ENCODE measurements at places on chromosomes 5 and 9. TPM values are rescaled to one million over a fixed set of nuclear protein-coding genes. Genes with fewer than 3 reads are reported as not detected.

The ARL14EPL gene
- total RNA-seq: not detected

The CYFIP2 gene
- 20.5 TPM for total RNA-seq

The DEPDC1B gene
- total RNA-seq: 38.7 TPM

The GARNL3 gene
- total RNA-seq: 6.7 TPM

The RUSC2 gene
- total RNA-seq: 12.3 TPM

DNA sequence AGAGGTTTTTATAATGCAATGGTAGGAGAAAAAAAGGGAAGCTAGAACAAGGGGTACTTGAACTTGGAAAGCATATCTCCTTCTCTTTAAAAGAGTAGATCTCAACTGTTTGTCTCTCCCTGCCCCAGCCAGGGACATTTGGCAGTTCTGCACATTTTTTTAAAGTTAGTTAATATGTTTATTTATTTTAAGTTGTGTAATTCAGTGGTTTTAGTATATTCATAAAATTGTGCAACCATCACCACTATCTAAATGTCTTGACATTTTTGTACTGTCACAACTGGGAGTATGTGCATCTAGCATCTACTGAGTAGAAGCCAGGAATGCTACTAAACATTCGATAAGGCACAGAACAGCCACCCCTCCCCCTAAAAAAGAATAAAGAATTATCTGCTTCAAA, 103.5 kb upstream of the DPYSL3 start:
- DNase-seq: no peak

- DNase-seq: no peak
These were observed 55.7 kb downstream of the LHFPL2 start for GRCh38 chr5:78592735-78593386.

The IRGM gene
- total RNA-seq: not detected

DNA sequence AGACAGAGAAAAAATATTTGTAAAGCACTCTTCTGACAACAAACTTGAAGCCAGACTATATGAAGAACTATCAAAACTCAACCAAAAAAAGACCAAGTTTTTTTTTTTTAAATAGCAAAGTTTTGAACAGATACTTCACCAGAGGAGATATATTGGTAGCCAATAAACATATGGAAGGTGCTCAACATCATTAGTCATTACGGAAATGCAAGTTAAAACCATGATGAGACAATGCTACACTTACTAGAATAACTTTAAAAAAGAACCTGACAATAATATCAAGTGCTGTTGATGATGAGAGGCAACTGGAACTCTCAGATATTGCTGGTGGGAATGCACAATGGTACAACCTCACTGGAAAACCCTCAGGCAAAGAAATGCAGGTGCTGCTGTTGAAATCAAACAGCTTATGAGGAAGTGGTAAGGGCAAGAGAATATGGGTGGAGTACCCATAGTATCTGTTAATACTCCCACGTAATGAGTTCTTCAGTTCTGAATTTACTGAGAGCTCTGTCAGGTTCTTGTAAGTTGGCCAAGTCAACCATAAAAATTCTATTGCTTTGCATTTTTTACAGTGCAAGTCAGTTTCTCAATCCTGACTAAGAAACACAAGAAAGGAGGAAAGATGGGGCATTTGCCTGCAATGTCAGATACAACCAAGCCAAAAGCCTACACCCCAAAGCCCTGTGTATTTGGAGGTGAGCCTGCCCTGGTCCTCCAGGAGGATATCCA, 87.3 kb upstream of the GNAQ start:
- no peak for DNase-seq

GRCh38 chr9:16180546-16180945, 627.7 kb downstream of the CCDC171 start:
- no peak for DNase-seq

The CNTLN gene
- total RNA-seq: 9.0 TPM

DNA sequence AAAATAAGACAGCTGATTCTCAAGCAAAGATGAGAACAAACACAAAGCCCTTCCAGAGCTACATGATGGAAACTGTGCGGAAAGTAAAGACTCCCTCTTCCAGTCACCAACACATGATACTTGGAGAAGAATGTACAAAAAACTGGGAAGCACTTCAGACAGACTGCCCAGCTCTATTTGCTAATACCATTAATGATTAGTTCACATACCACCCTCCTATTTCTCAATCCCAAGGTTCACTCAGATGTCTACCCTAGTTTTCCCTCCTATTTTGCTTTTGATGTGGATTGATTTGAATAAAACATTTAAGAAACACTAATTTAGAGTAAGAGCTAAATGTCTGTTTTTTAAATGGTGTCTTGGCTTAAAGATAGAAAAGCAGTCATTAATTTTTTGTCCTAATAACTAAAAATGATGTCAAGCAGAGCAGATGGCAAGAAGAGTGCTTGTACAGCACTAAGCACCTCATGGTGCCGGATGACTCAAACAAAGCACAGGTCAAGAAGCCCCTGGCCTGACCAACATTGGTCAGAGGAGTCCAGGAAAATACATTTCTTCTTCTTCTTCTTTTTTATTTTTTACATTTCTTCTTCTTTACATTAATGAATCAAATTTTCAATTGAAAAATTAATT, 639.4 kb downstream of the PDE4D start:
- no peak for DNase-seq

The OR1B1 gene
- not detected for total RNA-seq

- DNase-seq: peak; percentile 52
These were observed 7.2 kb upstream of the RNF38 start for GRCh38 chr9:36407122-36407723.

DNA sequence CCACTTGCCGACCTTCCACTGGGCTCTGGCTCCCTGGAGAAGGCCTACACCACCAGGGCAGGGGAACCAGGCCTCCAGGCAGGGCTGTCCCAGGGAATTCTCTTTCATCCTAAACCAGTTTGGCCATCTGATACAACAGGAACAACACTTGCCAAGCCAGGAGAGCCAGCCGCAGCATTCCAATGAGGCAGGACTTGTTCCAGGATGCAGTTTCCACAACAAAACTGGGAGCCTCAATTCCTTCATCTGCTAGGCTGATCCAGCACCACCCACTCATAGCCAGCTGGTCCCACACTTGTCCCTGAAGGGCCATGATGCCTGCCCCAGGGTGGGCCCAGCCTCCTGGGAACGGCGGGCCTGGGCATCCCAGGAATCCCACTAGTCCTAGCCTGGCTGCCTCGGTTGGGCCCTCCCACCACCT, 26.0 kb downstream of the BICD2 start:
- DNase-seq: no peak

GRCh38 chr5:163439092-163439425, 1.7 kb downstream of the CCNG1 start:
- DNase-seq: no peak

DNA sequence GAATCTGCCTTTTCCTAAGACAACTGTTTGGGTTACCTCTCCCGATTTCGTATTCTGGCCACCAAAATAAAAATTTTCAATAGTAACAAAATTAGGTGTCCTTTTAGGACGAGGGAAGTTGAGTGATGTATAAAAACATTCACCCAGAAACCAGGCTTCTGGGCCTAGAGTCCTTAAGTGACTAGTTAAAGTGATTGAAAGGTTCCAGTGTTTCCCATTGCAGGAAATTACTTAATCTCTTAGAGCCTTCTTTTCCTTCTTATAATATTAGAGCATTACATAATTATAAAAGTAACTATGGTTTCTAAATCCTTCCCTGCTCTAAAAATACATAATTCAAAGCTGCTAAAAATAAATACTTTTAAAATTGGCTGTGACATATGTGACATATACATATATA, 7.3 kb downstream of the MCIDAS start:
- no peak for DNase-seq

GRCh38 chr5:124262991-124263571, 483.4 kb downstream of the ZNF608 start:
- DNase-seq: no peak

DNA sequence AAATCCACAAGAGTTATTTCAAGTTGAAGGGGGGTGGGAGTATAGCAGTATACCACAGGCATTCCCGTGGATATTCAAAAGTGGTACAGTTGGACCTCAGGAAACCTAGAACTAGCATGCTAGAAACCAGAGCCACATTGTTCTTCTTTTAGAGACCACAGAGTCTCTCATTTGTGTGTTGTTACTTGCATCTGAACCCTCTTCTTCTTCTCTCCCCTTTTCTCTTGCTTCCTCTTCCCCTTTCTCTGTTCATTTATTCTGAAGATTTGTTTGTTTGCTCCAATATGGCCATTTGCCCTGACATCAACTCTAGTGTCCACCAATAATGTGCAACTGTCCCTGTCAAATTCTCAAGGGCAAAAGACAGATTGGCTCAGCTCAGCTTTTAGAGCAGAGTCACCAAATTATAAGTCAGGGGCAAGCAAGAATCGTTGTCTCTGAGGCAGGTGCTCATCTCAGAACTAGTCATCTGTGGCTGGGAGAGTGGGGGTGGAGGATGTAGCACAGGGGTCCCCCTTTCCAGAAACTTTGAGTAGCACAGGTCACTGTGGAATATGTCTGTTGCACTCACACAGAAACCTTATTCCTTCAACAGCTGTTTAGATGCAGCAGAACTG, 321.1 kb downstream of the ARRDC3 start:
- DNase-seq: no peak

DNA sequence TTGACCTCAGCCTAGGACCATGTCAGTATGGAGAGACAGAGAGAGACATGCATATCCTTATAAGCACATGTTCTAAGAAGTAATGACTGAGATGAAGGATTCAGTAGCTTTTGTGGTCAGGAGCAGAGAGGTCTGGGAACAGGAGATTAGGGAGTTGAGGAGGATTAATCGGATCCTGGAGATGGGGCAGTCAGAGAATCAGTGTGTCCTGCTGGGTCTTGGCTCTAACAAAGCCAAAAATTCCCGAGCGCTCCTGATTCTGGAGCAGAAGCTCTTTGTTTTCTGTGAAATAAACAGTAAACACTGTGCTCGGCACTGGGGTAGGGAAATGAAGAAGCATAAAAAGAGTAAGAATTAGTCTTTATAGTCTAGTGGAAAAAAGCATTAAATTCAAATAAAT, 520.0 kb upstream of the CLINT1 start:
- peak; percentile 10 for DNase-seq

The SH3GLB2 gene
- 79.1 TPM for total RNA-seq

- DNase-seq: peak; percentile 40
These were observed 782 bp upstream of the CDC20B start for GRCh38 chr5:55173687-55174230.

Measured in H7 (cell line).